ENCODE measurements at places on chromosomes 4 and X. TPM values are rescaled to one million over a fixed set of nuclear protein-coding genes. Genes with fewer than 3 reads are reported as not detected.

Gene BTK
- total RNA-seq: not detected

Gene TMEM271
- not detected for total RNA-seq

Gene KLHL4
- 5.0 TPM for total RNA-seq

Gene FAM184B
- not detected for total RNA-seq

Gene ADH7
- total RNA-seq: not detected

Gene SPANXC
- total RNA-seq: not detected

Gene GSTCD
- total RNA-seq: 8.6 TPM

Gene GLRB
- total RNA-seq: 3.0 TPM

Gene DCK
- total RNA-seq: 35.2 TPM

Gene KLHL5
- 50.9 TPM for total RNA-seq

Gene UGT2A1
- total RNA-seq: not detected

Gene EDA2R
- total RNA-seq: 9.2 TPM

Gene RHOXF2B
- total RNA-seq: not detected

Gene GAGE12E
- not detected for total RNA-seq

Gene GPR50
- total RNA-seq: not detected

Gene LRCH2
- total RNA-seq: 11.1 TPM

Gene CENPU
- 30.5 TPM for total RNA-seq

Gene P2RY4
- 0.09 TPM for total RNA-seq

Gene ARL9
- 0.09 TPM for total RNA-seq

Gene NALF2
- total RNA-seq: not detected

Gene CAPN6
- total RNA-seq: not detected

Gene GLRA3
- total RNA-seq: not detected

Gene FAM3A
- 20.0 TPM for total RNA-seq

Gene PF4V1
- total RNA-seq: not detected

Gene PSAPL1
- not detected for total RNA-seq

Gene GCNA
- 2.3 TPM for total RNA-seq

Gene ESX1
- total RNA-seq: not detected

Gene YIPF6
- total RNA-seq: 22.1 TPM

Gene AMER1
- 2.0 TPM for total RNA-seq

Gene EREG
- total RNA-seq: not detected

Gene DDX53
- total RNA-seq: not detected

Gene KIF4A
- 2.7 TPM for total RNA-seq

Gene LPAR4
- 1.3 TPM for total RNA-seq

Gene RAI2
- total RNA-seq: 0.33 TPM

Gene DCAF8L2
- total RNA-seq: not detected

Gene KLF8
- 0.90 TPM for total RNA-seq

Gene NRK
- total RNA-seq: 4.1 TPM

Gene PDGFC
- 30.5 TPM for total RNA-seq

Gene HAUS7
- 16.4 TPM for total RNA-seq
